CD4-positive, alpha-beta T cell treated with Interleukin-10 for 1 hour (primary cell): ENCODE measurements at places on chromosomes 5 and 9.

- no peak for DNase-seq
Observed at GRCh38 chr5:151474799-151475198, 27.4 kb downstream of the SLC36A1 start.

DNA sequence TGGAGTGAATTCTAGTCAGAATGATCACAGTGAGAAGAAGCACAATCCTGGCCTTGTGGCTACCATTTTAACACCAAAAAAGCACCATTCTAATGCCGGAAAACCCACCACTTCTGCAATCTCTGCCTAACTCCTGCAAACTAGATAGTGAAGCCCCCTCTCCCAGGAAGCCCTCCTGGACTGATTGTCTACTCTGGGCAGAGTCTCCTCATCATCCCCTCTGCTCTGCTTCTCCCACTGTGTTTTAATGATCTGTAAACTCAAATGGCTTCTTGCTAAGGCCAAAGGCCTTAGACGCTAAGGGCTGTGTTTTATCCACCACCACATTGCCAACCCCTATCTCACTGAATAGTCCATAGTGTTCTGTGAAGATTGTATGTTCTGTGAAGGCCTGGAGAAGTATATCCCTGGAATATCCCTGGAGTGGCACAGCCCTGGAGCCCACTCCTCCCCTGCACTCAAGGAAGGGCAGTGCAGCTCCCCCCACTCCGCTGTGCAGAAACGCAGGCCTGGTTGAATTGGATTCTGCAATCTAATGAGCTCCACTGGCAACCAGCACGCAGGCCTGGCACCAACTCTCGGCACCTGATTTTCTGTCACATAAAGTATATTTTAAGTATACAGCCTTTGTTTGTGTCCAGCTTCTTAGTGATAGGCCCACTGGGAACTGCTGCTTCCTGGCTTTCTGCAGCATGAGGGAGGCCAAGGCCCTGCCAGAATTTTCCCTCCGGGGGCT lies 126.3 kb downstream of the ATPSCKMT start:
- DNase-seq, result no peak

DNA sequence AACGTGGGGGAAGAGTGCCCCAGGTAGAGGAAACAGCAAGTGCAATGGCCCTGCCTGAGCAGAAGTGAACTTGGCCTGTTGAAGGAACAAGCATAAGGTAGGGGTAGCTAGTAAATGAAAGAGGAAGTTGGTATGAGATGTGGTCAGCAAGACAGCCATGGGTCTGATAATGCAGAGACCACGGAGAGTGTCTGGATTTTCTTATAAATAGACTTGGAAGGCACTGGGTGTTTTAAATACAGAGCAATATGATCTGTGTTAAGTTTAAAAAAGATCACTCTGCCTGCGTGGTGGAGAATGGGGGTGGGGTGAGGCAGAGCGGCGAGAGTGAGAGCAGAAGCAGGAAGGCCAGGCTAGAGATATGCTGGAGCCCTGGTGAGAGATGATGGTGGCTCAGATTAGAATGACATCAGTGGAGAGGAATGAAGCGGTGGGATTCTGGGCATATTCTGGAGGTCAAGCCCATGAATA lies 4.2 kb downstream of the ADAM19 start:
- peak; percentile 47 for DNase-seq

DNA sequence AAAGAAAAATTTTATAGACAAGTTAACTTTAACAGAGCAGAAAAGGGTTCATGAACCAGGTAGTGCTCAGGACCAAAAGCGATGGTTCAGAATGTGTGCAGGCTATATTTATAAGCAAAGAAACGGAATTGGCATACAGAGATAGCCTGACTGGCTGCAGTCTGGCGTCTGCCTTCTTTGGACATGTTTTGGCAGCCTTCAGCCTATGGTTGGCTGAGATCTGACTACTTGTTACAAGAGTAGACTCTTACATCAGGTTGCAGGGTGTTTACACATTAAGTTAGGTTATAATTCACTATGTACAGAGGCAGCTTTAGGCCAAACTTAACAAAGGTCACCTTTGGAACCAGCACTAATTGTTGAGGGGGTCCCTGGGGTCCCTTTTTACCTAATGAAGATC lies 7.0 kb downstream of the NOP16 start:
- DNase-seq, result no peak

GRCh38 chr5:90096415-90097081 lies 313.0 kb downstream of the CETN3 start:
- no peak for DNase-seq

GRCh38 chr5:160436017-160436416 lies 14.4 kb downstream of the PTTG1 start:
- no peak for DNase-seq

- DNase-seq, result no peak
Observed at GRCh38 chr5:67291671-67292070, 95.1 kb upstream of the CD180 start.

GRCh38 chr5:125190232-125191087 lies 444.0 kb upstream of the ZNF608 start:
- no peak for DNase-seq
